ENCODE measurements at places on chromosomes 13 and 19.

GRCh38 chr19:3146677-3147100, 10.9 kb downstream of the GNA15 start:
- peak; percentile 91 for DNase-seq

DNA sequence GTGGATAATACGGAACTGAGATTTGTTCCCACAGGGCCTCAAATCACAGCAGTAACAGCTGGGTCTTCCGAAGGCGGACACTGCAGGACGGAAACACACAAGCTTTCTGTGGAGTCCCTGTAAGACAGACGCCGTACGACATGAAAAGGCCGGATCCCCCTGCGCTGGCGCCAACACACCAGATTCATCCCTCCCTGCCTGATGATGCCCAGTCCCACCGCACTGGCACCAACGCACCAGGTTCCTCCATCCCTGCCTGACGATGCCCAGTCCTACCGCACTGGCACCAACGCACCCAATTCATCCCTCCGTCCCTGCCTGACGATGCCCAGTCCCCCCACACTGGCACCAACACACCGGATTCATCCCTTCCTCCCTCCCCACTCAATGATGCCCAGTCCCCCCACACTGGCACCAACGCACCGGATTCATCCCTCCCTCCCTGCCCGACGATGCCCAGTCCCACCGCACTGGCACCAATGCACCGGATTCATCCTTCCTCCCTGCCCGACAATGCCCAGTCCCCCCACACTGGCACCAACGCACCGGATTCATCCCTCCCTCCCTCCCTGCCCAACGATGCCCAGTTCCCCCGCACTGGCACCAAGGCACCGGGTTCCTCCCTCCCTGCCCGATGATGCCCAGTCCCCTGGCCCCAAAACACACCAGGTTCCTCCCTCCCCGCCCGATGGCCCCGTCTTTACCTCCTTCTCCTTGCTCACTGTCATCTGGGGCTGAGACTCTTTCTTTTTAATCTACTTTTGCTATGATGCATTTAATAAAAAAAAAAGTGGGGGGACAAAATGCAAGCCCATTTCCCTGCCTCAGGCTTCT, 55.1 kb downstream of the RASA3 start:
- DNase-seq = no peak

DNA sequence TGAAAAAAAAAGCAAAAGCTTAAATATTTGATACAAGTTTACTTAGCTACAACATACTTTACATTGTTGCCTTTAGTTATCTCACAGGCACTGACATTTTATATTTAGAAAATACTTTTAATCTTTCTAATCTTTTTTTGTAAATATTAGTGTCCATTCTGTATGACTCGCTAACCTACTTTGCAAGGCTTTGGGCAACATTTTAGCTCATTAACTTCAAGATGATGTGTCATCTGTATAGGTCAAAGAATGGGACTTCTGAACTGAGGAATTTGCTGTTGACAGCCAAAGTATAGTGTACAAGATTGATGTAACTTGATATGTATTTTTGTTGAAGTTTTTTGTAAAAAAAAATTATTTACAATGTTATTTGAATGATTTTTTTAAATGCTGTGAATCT, 2.7 kb upstream of the C1QTNF9 start:
- DNase-seq = no peak

DNA sequence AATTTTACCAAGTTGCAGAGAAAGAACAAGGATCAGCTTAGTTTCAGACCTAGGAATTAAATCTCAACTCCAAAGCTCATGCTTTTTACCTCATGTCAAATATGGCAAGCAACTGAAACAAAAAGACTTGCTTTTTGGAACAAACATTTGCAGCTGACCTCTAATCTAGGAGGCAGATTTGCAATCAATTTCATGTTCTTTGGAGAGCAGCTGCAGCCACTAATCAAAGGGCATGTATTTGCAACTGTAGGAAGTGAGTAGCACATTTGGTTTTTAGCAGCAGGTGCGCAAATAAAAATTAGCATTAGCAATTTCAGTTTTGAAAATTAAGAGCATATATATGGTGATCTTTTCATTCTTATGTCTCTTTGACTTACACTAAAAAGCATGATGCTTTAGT, 459.3 kb upstream of the SLC10A2 start:
- DNase-seq = no peak

- no peak for DNase-seq
Measured at GRCh38 chr19:29170554-29170953, 42.4 kb downstream of the UQCRFS1 start.

- DNase-seq = no peak
Measured at GRCh38 chr19:19402656-19403372, 2.7 kb upstream of the GATAD2A start.

GRCh38 chr13:29556742-29557141, 38.7 kb downstream of the SLC7A1 start:
- no peak for DNase-seq

- DNase-seq = no peak
Measured at GRCh38 chr19:43465468-43466120, at the start of gene LYPD3. TSS of gene LYPD3 (minus strand) at chr19:43465608. CDS start at chr19:43465571, 37 bp downstream.

- DNase-seq = no peak
Measured at GRCh38 chr13:31234729-31235128, 35.0 kb downstream of the B3GLCT start.

DNA sequence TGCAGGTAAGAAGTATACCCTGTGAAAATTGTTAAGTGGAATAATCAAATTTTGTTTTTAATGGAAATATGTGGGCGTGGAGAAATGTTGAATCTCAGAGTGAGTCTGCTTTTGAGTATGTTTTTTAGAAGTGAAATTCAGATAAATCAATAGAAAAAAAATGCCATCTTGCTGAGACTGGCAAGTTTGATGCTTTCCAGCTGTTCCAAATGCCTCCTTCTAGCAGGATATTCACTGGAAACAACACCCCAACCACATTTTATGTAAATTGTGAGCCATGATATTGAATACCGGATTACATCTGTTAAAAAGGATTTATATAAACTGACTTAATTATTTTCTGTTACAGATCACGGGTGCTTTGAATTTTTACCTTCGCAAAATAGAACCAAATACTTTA, 115.4 kb downstream of the ITGBL1 start:
- DNase-seq = no peak

Measured in activated naive CD4-positive, alpha-beta T cell treated with anti-CD3 and anti-CD28 coated beads, Interleukin-2, amount 50 U/mL, for 72 hours (primary cell).